ENCODE measurements at places on chromosomes 6 and 20.

DNA sequence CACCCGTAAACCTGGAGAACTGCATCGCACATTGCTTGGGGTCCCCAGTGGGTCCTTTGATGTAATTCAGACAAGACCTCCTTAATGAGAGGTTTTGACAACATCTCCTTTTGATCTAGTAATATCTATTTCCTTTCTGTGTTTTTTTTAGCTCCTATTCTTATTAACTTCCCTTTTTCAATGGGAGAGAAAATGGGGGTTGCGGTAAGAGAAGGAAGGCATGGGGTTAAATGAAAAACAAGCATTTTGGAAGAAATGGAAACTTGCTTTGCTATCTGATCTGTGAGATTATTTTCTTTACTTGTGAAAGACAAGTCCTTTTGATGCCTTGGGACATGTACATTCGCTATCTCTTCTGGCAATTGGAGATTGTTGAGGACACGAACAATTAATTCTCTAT is 418.6 kb upstream of the MAN1A1 start:
- DNase-seq: no peak

- no peak for DNase-seq
These were observed 13.0 kb downstream of the PCK1 start for GRCh38 chr20:57573894-57574293.

- no peak for DNase-seq
These were observed 77.2 kb downstream of the CDC5L start for GRCh38 chr6:44464527-44465310.

- no peak for DNase-seq
These were observed 240.8 kb downstream of the SMOC2 start for GRCh38 chr6:168681748-168682147.

DNA sequence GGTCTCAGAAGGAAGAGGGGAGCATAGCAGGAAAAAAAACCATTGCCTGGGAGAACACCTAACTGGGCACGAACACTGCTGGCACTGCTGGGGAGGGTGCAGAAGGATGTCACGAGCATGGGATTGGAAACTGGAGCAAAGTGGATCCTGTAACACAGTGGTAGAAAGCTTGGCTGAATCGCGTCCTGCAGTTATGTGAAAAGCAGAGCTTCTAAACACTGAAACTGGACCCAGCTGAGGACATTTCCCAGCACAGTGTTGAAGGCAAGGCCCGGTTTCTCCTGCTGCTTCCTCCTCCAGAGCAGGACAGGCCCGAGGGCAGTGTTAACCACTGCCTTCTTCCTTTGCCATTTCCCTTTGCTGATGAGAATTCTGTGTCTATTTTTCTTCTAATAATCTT is 6.7 kb downstream of the APMAP start:
- DNase-seq: no peak

GRCh38 chr6:34940030-34940434 is 51.0 kb downstream of the ANKS1A start:
- DNase-seq: no peak

GRCh38 chr20:40663991-40664880 is 24.8 kb downstream of the MAFB start:
- DNase-seq: no peak

DNA sequence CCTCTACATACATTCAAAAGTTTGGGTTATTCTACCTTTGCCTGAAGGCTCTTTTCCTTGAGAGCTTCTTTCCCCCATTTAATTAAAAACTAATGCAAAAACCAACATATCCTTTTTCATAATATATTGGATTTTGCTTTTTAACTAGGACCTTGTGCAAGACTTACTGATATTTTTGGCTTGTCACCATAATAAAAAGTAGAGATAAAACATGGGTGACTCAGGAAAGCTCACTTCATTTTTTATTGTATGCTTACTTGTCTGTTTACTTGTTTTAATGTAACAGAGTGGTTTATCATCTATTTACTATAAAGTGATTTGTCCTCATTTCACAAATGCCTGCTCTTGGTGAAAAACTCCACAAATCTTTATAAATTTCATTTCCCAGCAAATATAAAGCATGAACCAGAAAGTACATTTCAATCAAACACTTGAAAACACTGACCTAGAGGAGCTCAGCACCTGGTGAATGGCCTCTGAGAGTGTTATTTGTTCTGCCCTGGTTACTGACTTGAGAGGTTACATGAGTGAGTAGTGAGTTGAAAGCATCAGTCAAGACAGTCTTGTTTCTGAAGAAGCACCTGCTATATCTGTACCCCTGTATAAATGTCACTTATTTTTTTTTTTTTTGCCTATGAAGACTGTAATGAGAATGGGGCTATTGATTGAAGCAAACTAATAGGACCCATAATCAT is 20.8 kb downstream of the ADGRG6 start:
- DNase-seq: no peak
